LNCaP clone FGC (cell line): ENCODE measurements at places on chromosomes 13 and 19.

GRCh38 chr13:61138857-61139256 is 276.8 kb downstream of the PCDH20 start:
- no peak for DNase-seq

DNA sequence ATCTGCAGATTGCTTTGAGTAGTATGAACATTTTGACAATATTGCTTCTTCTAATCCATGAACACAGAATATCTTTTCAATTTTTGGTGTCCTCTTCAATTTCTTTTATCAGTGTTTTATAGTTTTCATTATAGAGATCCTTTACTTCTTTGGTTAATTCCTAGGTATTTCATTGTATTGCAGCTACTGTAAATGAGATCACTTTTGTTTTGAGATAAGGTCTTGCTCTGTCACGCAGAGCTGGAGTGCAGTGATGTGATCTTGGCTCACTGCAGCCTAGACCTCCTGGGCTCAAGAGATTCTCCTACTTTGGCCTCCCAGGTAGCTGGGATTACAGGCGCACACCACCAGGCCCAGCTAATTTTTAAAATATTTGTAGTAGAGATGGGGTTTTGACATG is 9.8 kb downstream of the CYP2A7 start:
- no peak for DNase-seq

DNA sequence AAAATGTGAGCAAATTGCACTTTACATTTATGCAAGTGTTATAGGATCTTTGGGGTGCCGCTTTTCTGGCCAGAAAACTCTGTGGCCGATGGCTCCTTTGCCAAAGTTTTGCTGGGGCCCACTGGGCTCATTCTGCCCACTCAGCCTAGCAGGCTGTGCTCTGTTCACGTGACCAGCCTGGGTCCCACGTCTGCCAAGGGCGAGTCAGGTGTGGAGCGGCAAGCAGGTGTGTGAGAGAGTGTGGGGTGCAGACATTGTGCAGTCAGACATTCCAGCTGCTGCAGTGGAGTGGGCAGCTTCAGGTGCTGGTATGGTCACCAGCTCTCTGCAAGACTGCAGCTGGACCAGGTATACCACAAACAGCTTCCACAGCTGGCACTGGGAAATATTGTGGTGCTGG is 2305.7 kb downstream of the PCDH9 start:
- DNase-seq: no peak

DNA sequence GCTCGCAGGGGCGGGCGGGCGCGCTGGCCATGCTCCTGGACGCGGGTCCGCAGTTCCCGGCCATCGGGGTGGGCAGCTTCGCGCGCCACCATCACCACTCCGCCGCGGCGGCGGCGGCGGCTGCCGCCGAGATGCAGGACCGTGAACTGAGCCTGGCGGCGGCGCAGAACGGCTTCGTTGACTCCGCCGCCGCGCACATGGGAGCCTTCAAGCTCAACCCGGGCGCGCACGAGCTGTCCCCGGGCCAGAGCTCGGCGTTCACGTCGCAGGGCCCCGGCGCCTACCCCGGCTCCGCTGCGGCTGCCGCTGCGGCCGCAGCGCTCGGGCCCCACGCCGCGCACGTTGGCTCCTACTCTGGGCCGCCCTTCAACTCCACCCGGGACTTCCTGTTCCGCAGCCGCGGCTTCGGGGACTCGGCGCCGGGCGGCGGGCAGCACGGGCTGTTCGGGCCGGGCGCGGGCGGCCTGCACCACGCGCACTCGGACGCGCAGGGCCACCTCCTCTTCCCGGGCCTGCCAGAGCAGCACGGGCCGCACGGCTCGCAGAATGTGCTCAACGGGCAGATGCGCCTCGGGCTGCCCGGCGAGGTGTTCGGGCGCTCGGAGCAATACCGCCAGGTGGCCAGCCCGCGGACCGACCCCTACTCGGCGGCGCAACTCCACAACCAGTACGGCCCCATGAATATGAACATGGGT is 599 bp downstream of the ZIC2 start:
- DNase-seq: no peak

DNA sequence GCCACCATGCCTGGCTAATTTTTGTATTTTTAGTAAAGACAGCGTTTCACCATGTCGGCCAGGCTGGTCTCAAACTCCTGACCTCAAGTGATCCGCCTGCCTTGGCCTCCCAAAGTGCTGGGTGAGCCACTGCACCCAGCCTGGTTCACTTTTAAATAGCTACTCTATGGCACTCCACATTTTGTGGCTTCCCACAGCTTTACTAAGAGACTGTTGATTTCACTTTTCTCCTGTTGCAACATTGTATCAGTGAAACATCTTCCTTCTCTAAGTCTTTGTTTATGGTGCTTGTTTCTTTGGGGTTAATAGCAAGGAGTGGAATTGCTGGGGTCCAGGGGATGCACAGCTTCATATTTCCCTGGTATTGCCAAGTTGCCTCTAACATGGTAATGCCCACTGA is 12.3 kb downstream of the TMEM38A start:
- DNase-seq: no peak

GRCh38 chr13:26999499-26999898 is 172.1 kb downstream of the USP12 start:
- DNase-seq: no peak

GRCh38 chr19:45467456-45468158 is at the start of gene FOSB:
FOSB (plus strand) TSS chr19:45467996; CDS start chr19:45468587, 591 bp downstream.
- peak; percentile 50 for DNase-seq

GRCh38 chr19:5313307-5313706 is 27.3 kb downstream of the PTPRS start:
- DNase-seq: no peak

- DNase-seq: no peak
Measured at GRCh38 chr13:70662231-70662940, 554.1 kb upstream of the KLHL1 start.

DNA sequence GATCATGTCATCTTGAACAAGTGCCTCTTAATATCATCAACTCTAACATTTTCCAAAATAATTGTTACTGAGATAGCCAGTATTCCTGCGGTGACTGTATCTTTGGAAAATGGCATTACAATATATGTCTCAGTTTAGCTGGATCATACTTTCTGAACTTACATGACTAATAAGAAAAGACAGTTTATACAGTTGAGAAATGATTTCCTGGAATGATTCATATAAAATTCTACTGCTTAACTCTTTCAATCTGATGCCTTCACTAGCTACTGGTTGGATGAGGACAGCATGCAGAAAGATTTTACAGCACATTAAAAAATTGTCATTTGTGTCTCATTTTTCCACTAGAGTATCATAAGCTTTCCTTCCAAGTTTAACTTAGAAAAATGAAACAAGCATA is 302.1 kb downstream of the PCDH17 start:
- DNase-seq: no peak

GRCh38 chr19:48541813-48542212 is 10.2 kb upstream of the SULT2B1 start:
- DNase-seq: no peak
